Kidney glomerular epithelial cell (primary cell): ENCODE measurements at places on chromosomes 7 and 10.
A peak's percentile ranks its signal among the peaks of the same experiment; 100 is the strongest.

DNA sequence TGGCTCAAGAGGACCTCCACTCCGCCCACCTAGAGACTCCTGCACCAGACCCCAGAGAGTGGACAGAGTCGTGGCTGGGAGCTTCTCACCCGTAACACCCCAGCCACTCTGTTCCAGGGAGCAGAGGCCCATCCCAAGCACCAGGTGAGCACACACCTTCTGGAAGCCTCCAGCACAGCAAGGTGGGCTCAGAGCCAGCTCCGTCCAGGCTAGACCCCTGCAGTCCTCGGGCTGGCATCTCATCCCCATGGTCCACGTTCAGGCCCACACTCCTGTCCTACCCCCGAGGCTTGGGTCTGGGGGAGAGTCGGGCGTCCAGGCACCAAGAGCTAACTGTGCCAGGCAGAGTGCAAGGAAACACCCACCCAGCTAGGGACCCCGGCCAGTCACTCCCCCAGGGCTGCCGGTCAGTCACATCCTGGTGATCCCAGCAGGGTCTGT, 13.2 kb downstream of the PDGFA start:
- no peak for DNase-seq

DNA sequence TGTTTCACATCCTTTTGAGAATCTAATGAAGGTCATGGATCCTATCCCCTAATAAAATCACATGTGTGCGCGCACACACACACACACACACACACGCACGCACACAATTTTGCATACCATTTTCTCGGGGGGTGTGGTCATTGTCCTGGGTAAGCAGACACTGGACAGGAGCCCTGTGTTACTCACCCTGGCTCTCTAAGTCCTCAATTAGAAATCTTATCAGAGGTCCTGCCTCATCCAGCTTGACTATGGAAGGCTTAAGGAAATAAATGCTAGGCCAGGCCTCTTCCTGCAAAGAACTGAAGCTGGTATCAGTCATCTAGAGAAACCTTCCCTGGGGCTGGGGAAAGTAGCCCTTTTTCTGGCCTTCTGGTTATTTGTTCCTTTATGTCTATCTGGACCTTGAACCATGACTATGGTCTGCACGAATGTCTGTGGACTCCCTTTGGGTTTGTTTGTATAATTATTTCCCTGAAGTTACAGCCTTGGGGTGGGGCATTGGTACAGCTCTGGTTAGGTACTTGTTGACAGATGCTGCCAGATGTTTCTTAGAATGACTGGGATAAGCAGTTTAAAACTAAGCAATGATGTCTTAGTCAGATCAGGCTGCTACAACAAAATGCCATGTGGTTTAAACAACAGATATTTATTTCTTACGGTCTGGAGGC, 208.5 kb downstream of the CCDC3 start:
- DNase-seq, result no peak

DNA sequence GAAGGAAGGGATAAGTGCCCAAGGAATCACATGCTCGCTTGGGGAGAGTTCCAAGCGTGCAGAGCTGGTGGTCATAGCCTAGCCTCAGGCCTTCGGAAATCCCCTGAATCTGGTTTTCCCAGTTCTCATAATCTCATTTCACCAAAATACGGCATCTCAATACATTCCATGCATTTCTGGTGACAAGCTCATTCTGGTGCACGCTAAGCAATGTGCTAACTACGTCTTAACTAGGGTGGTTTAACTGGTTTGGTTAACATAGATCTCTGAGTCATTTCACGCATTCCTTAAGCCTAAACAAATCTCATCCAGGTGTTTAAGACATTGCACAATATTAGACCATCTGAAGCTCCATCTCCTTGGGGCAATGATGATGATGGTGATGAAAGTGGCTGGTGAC, 72.9 kb upstream of the STEAP1B start:
- DNase-seq, result no peak

DNA sequence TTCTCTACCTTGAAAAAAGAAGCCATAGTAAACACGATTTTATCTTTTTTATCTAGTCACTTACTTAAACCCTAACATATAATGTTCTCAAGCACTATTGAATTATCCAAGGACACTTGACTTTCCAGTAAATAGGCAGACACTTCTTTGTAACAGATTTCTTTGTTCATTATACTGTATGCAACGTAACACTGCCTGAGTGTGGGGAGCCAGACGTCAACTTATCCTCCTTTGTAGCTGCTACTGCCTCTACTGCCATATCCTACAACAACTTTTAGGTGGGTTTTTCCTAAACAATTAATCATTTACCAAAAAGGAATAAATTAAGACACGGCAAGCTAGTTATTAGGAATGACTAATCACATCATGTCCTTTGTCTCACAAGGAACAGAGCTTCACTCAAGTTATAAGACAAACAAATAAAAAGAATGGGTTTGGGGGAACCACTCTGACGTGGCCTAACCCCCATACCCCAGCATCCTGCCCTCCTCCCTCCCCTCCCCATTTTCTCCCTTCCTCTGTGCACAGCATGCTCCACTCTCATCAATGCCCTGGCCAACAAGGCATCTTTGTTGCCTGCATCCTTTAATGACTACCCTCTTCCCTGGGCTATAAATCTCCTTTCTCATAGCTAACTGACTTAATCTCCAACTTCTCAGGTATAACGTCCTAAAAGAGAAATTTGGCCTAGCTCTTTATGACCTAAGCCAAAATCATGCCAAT, 43.3 kb downstream of the DOCK4 start:
- peak; percentile 48 for DNase-seq

- DNase-seq, result peak; percentile 60
These were observed 140.9 kb downstream of the ADCYAP1R1 start for GRCh38 chr7:31192986-31193385.

GRCh38 chr7:72924386-72924732, 536 bp upstream of the POM121 start:
- no peak for DNase-seq

GRCh38 chr7:155922067-155922816, 110.0 kb upstream of the SHH start:
- DNase-seq, result no peak

GRCh38 chr10:69894156-69894555, 92.5 kb downstream of the COL13A1 start:
- no peak for DNase-seq

GRCh38 chr7:83921271-83921940, 272.5 kb upstream of the SEMA3E start:
- no peak for DNase-seq

- DNase-seq, result peak; percentile 68
These were observed 54.5 kb downstream of the COL1A2 start for GRCh38 chr7:94449151-94449725.

GRCh38 chr10:17025444-17026295, 103.9 kb downstream of the CUBN start:
- DNase-seq, result peak; percentile 84

DNA sequence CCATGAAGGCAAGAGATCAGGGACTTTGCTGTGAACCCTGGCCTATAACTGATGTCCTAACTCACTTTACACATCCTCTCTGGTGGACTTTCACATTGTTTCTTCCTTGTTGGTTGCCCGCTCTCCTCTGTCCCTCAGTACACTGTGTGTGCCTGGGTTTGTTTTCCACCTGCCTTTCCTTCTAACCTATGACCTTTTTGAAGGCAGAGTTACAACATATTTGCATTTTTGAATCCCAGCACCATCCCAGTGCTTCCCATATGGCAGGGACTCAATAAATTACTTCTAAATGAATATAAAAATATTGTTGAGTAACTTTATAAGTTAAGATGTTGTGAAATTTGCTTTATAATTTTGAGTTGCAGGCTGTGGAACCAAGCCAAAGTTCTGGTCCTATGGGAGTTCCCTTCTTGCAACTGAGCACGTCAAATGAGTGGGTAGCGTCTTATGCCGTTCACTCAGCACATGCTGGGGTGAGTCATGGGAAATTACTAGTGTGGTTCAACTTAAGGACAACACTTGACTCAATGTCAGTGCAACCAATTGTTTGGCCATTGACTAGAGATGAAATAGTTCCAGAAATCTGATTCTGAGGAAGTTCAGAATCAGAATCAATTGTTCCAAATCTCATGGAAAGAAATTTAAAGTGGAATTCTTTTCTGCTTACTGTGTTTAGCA, 250.9 kb downstream of the TWIST1 start:
- DNase-seq, result peak; percentile 74

- no peak for DNase-seq
These were observed 24.9 kb downstream of the CYP2W1 start for GRCh38 chr7:1007901-1008300.

- no peak for DNase-seq
These were observed 199.3 kb downstream of the PARD3 start for GRCh38 chr10:34615770-34616169.

DNA sequence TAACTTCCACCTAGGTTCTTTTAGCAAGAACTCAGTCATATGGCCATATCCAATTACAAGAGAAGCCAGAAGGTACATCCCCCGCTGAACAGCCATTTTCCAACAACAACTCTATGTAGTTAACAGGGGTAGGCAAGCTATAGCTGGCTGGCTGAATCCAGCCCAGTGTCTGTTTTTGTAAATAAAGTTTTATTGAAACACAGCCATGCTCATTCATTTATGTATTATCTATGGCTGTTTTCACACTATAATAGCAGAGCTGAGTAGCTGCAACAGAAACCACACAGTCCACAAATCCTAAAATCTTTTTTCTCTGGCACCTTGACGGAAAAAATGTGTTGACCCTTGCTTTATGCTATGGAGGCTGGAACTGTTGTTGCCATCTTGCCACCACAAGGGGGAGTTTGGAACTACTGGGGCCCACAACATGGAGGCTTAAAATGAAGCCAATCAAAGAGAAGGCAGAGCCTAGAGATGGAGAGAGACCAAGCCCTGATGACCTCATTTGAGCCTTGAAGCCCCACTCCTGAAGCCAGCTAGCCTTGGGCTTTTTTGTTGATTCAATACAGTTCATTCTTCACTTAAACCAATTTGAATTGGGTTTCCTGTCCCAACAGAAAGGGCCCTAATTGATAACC, 33.3 kb upstream of the XPNPEP1 start:
- DNase-seq, result peak; percentile 18

DNA sequence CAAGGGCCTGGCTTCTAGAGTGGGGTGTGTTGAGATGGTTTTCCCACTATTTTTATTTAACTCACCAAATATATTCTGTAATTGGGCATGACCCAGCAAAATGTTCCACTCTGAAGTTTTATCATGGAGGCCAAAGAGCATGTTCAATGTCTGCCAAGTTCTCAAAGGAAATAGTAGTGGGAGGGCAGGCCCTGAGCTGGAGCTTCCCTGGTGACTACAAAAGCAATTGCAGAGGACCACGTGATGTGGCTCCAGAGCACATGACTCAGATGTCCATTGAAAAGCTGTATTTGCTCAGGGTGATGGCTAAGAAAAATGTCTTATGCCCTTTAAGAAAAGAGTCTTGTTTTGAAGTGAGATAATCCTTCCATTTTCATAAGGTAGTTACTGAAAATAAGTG, 1024.8 kb downstream of the LRMDA start:
- no peak for DNase-seq

DNA sequence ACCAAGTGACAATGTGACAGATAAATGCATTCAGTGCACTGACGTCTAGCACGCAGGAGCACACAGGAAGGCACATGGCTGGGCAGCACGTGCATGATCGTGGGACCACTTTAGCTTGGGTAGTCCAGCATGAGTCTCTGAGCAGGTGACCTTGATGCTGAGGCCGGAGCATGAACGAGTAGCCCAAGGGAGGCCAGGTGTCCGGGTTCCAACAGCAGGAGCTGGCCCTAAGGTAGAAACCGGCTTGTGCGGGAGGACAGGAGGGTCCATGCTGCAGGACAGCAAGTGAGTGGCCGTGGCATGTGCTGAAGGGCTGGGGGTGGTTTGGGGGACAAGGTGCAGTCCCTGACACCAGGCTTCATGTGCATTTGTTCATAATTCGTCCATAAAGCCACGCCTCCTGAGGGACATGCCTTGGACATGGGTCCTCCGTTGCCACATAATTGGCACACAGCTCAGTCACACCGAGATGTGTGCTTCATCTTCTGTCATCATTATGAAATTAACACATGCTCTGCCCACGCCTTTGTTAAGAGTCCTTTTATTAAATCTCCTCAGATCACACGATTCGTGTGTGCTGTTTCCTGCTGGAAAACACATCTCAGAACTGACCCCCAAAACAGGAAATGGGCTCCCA, 3.1 kb upstream of the STK32C start:
- DNase-seq, result no peak

DNA sequence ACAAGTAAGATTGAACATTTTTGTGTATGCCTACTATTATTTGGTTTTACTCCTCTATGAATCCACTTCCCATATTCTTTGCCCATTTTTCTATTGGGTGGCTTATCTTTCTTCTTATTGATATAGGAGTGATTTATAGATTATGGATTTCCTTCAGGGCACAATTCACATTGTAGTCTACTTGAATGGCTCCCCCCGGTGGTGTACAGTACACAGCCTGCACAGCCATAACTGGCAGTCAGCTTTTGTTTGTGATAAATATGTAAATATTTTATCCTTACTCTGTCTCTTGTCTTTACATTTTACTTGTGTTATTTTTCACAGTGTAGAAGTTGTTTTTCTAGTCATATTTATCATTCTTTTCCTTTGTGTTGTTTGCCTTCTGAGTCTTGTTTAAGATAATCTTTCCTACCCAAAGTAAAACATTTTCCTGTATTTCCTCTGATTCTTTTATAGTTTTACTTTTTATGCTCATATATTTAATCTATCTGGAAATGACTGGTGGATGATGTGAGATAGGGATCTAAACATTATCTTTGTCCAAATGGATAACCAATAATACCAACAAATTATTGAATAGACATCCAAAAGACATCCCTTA, 23.9 kb upstream of the CALD1 start:
- DNase-seq, result no peak
